ENCODE measurements at places on chromosomes 3 and 15.

DNA sequence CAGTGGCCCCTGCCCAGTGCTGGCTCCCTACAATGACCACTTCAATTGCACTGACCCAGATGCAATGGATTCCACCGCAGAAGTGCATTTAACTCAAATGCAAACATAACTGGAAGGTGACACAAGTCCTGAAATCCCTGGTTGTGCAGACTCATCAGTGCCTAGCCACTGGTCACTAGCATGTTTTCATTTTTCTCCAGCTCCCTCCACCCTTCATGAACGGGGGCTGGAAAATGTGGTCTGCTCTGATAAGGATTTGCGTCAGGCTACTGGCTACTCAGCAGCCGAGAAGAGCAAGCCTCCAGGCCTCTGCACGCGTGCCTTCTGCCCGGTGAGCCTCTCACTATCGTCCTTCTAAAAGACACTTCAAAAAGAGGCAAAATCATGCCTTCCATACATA, 27.4 kb upstream of the FURIN start:
- no peak for DNase-seq

- DNase-seq, result no peak
Measured at GRCh38 chr3:9224490-9224889, 25.0 kb downstream of the SRGAP3 start.

- no peak for DNase-seq
Measured at GRCh38 chr3:43525941-43526607, 95.7 kb downstream of the ANO10 start.

DNA sequence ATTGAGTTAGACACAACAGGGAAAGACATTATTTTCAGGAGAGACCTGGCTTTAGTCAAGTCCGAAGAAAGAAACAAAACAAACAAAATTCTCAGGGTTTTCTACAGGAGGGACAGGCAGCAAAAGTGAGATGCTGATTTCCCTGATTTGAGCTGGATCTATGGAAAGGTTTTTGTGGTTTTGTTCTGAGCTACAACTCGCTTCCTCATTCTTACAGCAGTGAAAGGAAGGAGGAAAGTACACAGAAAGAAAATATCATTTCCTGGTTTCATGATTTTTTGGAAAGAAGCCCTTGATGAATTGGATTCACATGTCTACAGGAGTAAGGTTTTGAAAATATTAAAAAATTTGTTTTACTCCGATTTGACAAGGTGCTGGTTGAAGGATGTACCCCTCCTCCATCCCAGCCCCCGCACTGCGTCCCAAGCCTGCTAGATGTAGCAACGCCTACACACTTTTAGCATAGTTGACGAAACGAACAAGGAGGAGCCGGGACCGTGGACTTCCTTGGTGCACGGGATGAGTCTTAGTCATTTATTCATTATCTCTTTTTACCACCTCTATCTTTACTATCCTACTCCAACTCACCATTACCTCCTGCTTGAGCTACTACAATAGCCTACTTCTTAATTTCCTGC, 10.8 kb downstream of the PRICKLE2 start:
- DNase-seq, result no peak

- DNase-seq, result no peak
Measured at GRCh38 chr3:49718858-49719213, 648 bp downstream of the AMIGO3 start.

DNA sequence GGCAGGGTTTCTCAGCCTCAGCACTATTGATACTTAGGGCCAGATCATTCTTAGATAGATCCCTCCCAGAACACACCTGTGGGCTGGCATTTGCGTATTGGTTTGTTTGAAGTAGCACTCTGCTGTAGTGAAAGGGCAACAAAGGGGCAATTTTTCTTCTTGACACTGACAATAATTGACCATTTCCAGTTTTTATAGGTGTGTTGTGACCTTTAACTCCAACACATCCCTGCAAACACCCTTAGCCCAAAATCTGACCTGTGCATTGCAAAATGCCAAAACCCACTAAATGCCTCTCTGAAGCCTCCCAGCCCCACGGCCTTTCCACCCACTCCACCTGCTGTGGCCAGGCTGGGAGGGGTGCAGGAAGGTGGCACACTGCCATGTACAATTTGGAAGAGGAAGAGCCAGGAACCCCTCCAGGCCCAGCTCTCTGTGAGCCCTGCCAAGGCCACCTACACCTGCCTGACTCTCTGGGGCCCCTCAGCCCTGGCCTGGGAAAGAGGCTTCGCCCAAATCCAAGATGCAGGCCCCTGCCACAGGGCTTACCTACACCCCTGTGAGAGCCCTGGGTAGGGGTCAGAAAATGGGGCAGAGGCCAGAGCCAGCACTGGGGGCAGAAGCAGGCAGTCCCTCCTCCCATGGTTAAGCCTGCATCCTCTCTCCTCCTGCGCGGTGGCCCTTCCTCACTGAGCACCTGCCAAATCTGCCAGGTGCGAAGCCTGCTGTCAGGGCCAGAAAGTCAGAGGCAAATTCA, 9.6 kb upstream of the CYP11A1 start:
- DNase-seq, result no peak

- DNase-seq, result peak; percentile 22
Measured at GRCh38 chr15:85554852-85555521, 174.6 kb downstream of the AKAP13 start.

GRCh38 chr3:86180696-86181095, 810.3 kb downstream of the VGLL3 start:
- DNase-seq, result no peak

DNA sequence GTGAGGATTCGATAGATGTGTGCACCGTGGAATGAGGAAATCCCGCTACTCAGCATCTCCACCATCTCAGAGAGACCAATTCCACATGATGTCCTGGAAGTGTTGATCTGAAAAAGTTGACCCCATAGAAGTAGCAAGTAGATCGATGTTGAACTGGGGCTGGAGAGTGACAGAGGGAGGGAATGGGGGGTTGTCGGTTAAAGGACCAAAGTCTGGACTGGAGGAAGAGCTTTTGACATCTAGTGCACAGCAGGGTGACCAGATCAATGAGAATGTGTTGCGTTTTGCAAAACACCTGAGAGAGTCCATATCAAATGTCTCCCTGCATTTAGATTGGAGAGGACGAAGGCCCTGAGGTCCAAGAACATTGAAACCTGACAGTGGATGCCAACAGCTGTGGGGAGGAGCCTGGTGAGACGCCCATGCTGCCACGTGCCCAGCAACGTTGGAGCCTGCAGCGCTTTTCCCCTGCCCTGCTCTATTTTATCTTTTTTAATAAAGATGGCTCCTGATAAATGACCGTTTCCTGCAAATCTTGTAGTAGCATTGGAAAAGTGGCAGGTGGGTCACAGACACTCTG, 30.1 kb upstream of the RPL32 start:
- DNase-seq, result no peak

DNA sequence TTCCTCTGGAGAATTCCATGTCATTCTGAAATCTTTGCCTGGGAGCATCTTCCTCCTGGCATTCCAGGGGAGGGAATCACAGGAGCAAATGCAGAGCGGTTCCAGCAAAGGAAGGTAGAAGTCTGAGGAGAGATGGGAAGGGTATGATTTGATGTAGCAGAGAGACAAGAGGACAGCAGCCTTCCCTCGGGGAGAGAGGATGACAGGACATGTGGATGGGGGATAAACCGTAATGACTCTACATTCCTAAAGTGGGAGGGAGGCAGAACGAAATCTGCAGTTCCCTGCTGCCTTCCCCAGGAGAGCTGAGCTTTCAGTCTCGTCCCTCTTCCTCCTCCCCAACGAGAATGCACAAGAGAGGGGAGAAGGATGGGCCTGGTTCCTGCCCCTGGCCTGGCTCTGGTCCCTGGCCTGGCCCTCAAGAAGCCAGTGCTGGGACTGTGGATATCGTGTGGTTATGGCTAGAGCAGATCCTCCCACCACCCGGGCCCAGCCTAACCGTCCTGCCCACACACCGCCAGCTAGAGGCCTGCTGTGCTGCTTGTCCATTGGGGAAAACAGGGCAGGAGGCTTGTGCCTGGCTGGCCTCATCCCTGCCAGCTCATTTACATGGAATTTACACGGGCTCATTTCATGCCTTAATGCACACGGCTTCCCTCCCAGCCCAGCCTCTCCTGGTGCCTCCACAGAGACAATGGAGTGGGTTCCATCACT, 26.6 kb downstream of the SEMA7A start:
- no peak for DNase-seq

DNA sequence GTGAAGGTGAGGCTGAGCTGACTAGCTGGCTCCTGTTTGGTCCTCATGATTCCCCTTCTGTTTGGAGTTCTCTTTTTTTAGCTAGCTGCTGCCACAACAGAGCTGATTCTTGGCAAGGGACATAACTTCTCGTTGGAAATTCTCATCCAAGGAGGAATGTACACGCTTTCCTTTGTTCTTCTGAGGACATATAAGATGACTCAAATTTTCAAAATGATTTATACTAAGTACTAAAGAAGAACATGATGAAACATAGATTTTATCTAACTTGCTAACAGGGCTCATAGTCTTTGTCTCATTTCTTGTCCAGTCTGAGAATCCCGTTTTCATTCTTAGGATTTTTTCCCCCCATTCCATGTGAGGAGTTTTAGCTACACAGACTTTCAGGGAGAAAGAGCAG, 2.9 kb upstream of the TFG start:
- no peak for DNase-seq

DNA sequence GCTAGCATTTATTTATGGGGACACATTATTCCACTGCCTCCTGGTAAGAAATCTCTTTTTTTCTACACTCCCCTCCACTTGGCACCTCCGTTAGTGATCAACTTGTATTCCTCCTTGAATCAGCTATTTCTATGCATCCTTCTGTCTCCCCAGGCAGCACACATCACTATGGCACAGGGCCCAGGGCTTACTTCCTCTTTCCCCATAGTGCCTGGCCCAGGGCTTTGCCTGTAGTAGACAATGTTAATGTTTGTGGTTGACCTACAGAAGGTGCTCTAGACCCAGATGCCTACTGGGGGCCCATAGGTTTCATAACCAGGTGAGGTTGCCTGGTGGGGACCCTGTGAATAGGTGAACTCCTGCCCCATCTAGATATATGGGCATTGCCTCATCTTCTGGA, 44.9 kb downstream of the EPHB1 start:
- DNase-seq, result no peak

- no peak for DNase-seq
Measured at GRCh38 chr3:193614430-193614829, 21.4 kb downstream of the OPA1 start.

- no peak for DNase-seq
Measured at GRCh38 chr15:41423979-41424659, 7.2 kb downstream of the RTF1 start.

DNA sequence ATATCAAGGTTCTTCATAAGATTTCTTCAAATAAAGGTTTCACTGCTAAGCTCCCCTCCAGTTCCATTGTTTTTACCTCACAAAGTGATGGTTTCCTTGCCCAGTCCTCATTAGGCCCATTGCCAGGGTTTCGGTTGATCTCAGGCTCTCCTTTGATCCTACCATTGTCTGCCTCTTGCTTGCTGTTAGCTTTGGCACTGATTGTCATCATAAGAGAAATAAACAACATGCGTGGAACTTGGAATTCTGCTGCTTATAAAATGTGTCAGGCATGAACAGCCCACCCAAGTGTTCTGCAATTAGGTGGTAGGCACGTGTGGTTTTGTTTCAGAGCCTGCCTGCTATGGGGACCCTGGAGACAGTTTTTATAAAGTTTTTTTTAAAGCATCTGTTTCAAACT, 107.6 kb upstream of the BFSP2 start:
- DNase-seq, result no peak

GRCh38 chr3:20537234-20537633, 351.2 kb upstream of the SGO1 start:
- DNase-seq, result no peak

- no peak for DNase-seq
Measured at GRCh38 chr3:38655708-38656300, 6.3 kb upstream of the SCN5A start.

DNA sequence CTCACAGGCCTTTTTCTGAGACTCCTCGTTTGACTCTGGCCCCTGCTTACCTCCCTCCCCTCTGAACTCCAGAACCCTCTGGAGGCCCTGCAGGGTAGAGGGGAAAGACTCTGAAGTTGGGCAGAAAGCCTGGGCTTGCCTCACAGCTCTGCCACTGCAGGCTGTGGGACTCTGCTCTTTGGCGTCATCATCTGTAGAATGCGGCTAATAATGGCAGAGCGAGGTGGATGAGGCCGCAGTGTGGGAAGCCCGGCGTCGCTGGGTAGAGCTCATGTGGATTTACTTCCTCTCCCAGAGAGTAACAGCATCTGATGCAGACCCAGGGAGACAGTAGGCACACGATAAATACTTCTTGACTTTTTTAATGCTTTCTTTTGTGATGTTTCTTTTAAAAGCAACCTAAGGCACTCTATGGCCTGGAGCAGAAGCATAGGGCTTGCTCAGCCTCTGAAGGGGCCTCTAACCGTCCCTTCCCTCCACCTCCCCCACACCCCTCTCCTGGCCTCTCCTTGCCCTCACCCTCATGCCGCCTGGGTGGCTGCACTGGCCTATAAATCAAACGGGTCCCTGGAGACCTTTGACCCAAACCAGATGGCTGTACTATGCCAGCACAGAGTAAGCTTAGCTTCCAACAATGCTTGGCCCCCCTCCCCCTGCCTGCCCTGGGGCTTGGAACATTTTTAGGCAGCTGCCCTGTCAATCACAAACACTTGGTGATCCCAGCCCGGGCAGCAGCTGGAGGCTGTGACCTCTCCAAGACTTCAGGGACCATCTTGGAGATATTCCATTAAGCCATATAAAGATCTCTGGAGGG, 32.9 kb downstream of the SPSB4 start:
- DNase-seq, result no peak

DNA sequence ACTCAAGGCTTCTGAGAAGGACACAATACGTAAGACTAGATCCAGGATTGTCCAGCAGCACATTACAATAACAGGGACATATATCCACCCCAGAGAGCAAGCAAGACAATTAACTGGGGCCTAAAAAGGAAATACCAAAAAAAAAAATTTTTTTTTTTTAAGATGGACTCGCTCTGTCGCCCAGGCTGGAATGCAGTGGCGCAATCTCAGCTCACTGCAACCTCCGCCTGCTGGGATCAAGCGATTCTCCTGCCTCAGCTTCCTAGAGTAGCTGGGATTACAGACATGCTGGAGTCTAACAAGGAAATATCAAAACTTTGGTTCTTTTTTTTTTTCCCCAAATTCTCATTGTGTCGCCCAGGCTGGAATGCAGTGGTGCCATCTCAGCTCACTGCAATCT, 28.8 kb upstream of the IMPDH2 start:
- DNase-seq, result no peak

DNA sequence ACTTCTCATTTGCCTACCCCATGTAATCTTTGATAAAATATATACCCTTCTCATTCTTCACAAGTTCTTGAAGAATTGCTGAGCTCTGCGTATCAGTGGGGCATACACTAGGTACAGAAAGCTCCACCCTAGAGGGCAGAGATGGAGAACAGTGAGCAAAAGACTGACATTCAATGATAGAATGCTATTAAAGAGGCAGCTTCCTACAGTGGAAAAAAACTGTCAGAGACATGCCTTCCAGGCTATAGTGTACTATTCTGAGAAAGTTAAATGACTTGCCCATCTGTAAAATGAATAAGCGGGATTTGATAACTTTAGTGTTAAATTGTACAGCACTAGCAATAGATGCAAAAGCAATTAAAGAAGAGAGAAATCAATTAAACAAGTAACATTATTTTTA, 172.8 kb downstream of the SUCNR1 start:
- no peak for DNase-seq

- DNase-seq, result no peak
Measured at GRCh38 chr3:52743152-52743551, 27.6 kb downstream of the NEK4 start.

Measured in hippocampal formation (tissue), 2 donors.